ENCODE measurements at places on chromosomes 12 and 14.

DNA sequence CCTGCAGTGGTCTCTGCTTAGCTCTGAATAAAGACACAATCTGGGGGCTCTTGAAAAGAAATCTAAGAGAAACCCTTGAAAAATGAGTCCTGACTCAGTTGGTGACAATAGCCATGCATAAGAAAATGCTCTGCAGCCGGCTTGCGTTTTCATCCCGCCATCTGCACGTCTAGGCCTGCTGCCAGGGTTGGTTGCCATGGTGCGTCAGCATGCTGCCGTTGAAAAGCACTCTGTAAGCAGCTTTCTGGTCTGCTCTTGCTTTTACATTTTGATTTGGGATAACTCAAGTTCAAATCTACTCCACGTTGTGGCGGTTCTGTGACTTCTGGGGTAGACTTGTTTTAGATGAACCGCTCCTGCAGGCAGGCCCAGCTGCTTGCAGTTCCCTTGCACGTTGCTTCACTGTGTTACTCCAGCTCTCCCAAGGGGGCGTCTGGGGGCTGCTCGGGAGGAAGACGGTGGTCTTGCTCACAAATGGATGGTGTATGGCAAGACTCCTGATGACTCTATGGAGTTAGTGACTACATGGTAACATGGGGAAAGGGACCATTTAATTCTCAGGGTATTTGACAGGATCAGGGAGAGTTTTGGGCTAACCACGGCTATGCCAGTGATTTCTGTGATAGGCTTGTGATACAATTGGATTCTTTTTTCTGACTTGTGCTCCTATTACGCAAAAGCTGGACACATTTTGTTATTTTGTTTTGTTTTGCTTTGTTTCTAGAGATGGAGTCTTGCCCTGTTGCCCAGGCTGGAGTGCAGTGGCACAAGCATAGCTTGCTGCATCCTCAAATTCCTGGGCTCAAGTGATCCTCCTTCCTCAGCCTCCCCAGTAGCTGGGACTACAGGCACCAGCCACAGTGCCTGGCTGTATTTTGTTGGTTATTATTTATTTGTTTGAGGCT, 15.8 kb downstream of the WNT5B start:
- no peak for DNase-seq

- DNase-seq: no peak
Observed at GRCh38 chr14:105154476-105154871, 14.1 kb downstream of the JAG2 start.

- DNase-seq: no peak
Observed at GRCh38 chr14:31895206-31895605, 181.9 kb upstream of the ARHGAP5 start.

DNA sequence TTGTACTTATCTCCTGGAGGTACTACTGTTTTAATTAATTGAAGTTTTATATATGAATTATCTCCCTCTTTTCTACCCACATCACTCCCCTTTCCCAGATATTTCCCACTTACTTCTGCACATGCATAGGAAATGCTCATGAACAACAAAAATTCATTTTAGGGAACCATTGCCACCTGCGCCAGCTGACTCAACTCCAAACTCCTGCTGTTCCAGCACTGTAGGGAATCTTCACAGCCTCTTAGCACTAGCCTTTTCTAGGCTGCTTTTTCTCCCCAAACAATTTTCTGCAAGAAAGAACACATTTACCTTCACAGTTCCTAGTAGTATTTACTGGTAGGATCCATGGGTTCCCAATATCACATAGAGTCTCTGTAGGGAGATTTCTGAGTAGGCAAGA, 268.4 kb downstream of the LRFN5 start:
- DNase-seq: no peak

- DNase-seq: no peak
Observed at GRCh38 chr12:13405961-13406703, 209.6 kb downstream of the EMP1 start.

- no peak for DNase-seq
Observed at GRCh38 chr14:91369628-91370445, 47.8 kb downstream of the CCDC88C start.

- DNase-seq: no peak
Observed at GRCh38 chr14:69288011-69288771, 28.2 kb downstream of the GALNT16 start.

GRCh38 chr14:74601982-74602381, 10.1 kb downstream of the LTBP2 start:
- DNase-seq: no peak

- no peak for DNase-seq
Observed at GRCh38 chr12:128929057-128929456, 75.8 kb downstream of the GLT1D1 start.

DNA sequence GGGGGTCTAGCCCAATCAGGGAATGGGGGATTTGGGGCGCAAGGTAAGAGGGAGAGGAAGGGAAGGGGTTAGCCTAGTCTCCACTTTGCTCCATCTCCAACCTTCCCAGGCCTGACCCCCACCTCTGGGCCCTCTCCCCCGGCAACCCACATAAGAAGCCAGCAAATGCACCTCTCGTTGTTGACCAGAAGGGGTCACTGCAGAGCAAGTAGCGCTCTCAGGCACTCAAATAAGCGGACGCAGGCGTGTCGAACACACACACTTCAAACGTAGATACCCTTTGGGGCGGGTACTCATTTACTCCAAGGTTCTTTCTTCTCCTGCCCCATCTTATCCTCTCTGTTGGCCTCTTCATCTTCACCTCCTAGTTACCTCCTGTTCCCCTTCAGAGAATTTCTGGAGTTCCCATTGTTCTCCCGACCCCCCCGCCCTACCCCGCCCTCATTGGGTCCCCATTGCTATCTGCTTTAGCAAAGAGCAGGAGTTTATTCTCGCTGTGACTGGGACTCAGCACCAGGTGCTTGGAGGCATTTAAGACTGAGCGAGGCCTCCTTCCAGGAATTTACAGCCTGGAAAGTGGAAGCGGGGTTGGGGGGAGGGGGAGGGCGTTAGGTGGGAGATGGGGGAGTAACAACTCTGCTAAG, 1.5 kb upstream of the SRRM4 start:
- DNase-seq: peak; percentile 31

Measured in GM12892 (cell line).